PC-9 (cell line): ENCODE measurements at places on chromosomes 6 and 20. TPM values are rescaled to one million over a fixed set of nuclear protein-coding genes. Genes with fewer than 3 reads are reported as not detected.
A peak's percentile ranks its signal among the peaks of the same experiment; 100 is the strongest.

Gene SYCP2L
- 12.6 and 15.7 TPM in 2 replicates for total RNA-seq

Gene CYB5R4
- 15.3 and 22.7 TPM in 2 replicates for total RNA-seq

Gene HLA-DRB1
- 2.3 and 3.1 TPM in 2 replicates for total RNA-seq

DNA sequence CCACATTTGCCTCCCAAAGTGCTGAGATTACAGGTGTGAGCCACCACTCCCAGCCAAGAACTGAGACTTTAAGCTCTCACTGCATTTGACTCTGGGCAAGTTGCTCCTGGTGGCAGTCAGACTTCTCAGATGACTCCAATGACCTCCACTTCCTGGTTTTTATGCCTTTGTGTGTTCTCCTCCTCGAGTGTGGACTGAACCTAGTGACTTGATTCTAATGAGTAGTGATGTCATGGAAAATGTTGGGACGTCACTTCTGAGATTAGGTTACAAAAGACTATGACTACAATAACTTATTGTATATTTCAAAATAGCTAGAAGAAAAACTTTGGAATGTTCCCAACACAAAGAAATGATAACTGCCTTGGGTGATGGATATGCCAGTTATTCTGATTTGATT, 12.0 kb downstream of the SPINT3 start:
- no peaks in the 10 kb centered on the region for H3K27me3 ChIP-seq
- peaks cover 24% of the 10 kb centered on the region for H3K4me1 ChIP-seq
- H3K4me3 ChIP-seq = no peak overlapping the region
- no peak overlapping the region for H3K27ac ChIP-seq
- H3K36me3 ChIP-seq = no peaks in the 10 kb centered on the region

DNA sequence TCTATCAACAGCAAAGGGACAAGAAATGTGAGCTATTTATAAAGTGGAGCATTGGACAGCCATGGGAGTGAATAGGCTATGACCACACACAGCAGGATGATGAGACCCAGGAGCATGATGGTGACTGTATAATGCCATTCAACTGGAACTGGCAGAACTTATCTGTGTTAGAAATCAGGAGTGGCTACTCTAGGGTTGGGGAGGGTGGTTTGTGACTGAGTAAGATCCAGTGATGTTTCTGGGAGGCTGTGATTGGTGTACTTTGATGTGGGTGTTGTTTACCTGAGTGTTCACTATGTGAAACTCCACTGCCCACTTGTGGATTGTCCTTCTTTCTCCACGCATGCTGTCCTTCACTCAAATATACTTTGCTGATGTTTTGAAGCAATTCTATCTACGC, 11.5 kb upstream of the HLA-B start:
- DNase-seq = no peak
- no peaks in the 10 kb centered on the region for H3K36me3 ChIP-seq
- H3K27me3 ChIP-seq = peaks cover 43% of the 10 kb centered on the region

GRCh38 chr20:64035933-64036345, at the start of gene C20orf204:
Gene C20orf204 (plus strand): TSS chr20:64036182. CDS start chr20:64036324, 142 bp downstream.
- H3K27me3 ChIP-seq = peaks cover 7% of the 10 kb centered on the region; the same call in 1 of the 2 replicates
- no peak for DNase-seq
- H3K4me1 ChIP-seq = peaks cover 13% of the 10 kb centered on the region; the same call in 1 of the 2 replicates
- no peak within 1 kb of the TSS for H3K27ac ChIP-seq

GRCh38 chr6:143677891-143678791, at the start of gene PHACTR2:
Gene PHACTR2 (plus strand): TSS chr6:143677965. CDS start chr6:143678164, 199 bp downstream.
- no peaks in the 10 kb centered on the region for H3K36me3 ChIP-seq
- DNase-seq = peak; percentile 41
- peaks cover 66% of the 10 kb centered on the region for H3K4me1 ChIP-seq
- peak within 1 kb of the TSS; percentile 95 for H3K4me3 ChIP-seq
- no peaks in the 10 kb centered on the region for H3K27me3 ChIP-seq
- peak within 1 kb of the TSS; percentile 92 for H3K27ac ChIP-seq

Gene PAK5
- not detected in 2 replicates for total RNA-seq

Gene PACSIN1
- 5.0 and 6.4 TPM in 2 replicates for total RNA-seq
